ENCODE measurements at places on chromosomes 13 and 19.

GRCh38 chr19:33383720-33384292 lies 10.3 kb downstream of the CEBPG start:
- DNase-seq, result no peak

DNA sequence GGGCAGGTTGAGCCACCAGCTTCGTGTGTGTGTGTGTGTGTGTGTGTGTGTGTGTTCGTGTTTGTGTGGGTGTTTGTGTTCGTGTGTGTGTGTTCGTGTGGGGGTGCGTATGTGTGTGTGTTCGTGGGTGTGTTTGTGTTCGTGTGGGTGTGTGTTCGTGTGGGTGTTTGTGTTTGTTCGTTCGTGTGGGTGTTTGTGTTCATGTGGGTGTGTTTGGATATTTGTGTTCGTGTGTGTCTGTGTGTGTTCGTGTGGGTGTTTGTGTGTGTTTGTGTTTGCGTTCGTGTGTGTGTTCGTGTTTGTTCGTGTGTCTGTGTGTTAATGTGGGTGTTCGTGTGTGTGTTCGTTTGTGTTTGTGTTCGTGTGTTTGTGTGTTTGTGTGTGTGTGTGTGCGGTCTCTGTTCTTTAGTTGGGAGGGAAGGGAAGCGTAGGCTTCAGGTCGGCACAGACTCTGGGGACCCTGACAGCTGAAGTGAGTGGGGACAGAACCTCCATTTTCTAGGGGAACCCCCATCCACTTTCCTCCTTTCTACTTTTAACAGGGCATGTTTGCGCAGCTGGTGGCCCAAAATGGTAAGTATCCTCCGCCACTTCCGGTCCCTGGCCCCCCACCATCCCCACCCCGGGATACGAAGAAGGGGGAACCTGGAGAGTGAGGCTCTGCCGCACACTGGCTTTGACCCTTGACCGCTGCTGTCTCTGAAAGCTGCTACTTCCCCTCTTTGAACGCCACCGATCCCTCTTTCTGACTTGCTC lies 1.6 kb downstream of the TNFSF9 start:
- no peak for DNase-seq

- no peak for DNase-seq
These were observed 56.6 kb downstream of the SMARCA4 start for GRCh38 chr19:11017275-11018035.

DNA sequence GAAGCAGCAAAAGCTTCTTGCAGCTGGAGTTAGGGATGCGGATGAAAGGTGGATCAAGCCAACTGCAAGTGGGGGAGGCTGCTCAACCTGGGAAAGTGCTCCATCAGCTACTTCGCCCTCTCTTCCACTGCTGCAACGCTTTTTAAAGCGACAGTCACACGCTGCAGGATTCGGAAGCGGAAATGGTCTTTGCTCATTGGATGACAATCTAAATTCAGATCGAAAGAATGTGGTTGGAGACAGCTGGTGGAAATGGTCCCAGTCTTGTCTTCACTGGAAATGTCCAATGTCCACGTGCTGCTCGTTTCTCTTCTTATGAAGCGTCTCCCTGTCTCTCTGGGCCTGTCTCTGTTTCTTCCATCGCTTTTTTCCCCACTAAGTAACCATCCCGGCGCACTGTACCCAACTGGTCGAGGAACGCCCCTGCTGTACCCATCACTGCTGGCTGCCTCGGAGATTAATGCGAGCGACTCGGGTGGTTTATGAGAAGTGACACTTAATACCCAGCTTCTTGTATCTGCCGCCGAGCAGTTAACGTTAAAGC lies 2.1 kb upstream of the FGF9 start:
- DNase-seq, result peak; percentile 4

- peak; percentile 78 for DNase-seq
These were observed 33.8 kb upstream of the GARRE1 start for GRCh38 chr19:34220472-34221063.

- DNase-seq, result peak; percentile 4
These were observed 66.1 kb upstream of the DIAPH3 start for GRCh38 chr13:60229708-60230272.

DNA sequence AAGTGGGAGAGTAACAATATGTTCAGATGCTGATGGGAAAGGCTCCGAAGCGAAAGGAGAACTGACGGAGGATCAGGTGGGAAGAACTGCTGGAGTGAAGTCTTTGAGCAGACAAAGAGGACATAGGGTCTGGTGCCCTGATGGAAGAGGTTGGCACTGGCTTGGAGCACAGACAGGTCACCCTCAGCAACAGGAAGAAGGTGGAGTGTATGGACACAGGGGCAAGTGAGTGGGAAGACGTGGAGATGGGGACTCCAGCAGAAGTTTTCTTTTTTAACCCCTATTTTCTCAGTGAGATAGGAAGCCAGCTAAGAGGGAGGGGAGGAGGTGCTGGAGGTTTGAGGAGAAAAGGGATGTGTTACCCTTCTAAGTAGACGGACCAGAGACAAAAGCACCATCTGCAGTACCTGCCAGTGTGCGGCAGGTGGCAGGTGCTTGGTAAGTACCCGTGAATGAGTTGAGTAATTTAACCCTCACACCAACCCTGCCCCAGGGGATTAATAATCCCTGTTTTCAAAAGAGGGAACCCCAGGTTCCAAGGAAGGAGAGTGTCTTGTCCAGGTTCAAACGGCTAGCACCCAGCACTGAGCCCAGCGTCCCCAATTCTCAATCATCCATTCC lies 11.2 kb downstream of the HAS1 start:
- peak; percentile 35 for DNase-seq

GRCh38 chr13:29454931-29455481 lies 140.5 kb downstream of the SLC7A1 start:
- no peak for DNase-seq

DNA sequence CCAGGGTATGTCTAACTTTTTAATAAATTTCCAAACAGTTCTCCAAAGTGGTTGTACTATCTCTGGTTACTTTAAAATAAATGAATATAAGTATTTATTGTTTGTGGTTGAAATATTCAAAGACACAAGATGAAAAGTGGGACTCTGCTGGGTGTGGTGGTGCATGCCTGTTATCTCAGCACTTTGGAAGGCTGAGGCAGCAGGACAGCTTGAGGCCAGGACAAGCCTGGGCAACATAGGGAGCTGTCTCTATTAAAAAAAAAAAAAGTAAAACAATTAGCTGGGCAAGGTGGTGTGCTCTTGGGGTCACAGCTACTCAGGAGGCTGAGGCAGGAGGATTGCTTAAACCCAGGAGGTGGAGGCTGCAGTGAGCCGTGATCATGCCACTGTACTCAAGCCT lies 10.4 kb downstream of the PNMA8A start:
- DNase-seq, result no peak

- no peak for DNase-seq
These were observed 17.4 kb upstream of the MLLT1 start for GRCh38 chr19:6297202-6297601.

DNA sequence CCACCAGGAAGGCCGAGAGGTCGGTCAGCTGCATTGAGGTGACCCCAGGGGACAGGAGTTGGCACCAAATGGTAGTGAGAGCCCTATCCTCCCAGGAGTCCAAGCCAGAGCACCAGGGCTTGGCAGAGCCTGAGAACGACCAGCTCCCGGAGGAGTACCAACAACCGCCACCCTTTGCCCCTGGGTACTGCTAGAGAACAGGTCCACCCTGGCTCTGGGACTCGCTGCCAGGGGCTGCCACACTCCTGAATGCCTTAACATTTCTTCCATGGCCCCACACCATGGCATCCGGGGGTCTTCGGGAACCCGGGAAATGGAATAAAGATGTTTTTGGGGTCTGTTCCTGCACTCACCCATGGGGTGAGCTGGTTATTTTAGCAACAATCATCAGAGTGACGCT lies 14.1 kb downstream of the HSH2D start:
- no peak for DNase-seq

- DNase-seq, result no peak
These were observed 290.7 kb downstream of the ATP8A2 start for GRCh38 chr13:25662516-25662915.

DNA sequence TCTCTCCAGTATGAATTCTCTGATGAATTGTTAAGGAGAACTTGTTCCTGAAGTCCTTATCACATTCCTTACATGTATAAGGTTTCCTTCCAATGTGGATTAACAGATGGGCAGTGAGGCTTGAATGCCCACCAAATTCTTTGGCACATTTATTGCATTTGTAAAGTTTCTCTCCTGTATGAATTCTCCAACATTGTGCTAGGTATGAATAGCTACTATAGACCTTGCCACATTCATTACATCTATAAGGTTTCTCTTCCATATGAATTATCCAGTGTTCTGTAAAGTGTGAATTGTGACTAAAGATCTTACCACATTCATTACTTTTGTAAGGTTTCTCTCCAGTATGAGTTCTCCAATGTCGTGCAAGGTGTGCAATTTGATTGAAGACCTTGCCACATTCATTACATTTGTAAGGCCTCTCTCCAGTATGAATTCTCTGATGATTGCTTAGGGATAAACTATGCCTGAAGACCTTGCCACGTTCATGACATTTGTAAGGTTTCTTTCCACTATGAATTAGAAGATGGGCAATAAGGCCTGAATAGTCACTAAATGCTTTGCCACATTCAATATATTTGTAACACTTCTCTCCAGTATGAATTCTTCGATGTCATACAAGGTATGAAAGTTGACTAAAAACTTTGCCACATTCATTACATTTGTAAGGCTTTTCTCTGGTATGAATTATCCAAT lies 20.4 kb downstream of the ZNF578 start:
- no peak for DNase-seq

DNA sequence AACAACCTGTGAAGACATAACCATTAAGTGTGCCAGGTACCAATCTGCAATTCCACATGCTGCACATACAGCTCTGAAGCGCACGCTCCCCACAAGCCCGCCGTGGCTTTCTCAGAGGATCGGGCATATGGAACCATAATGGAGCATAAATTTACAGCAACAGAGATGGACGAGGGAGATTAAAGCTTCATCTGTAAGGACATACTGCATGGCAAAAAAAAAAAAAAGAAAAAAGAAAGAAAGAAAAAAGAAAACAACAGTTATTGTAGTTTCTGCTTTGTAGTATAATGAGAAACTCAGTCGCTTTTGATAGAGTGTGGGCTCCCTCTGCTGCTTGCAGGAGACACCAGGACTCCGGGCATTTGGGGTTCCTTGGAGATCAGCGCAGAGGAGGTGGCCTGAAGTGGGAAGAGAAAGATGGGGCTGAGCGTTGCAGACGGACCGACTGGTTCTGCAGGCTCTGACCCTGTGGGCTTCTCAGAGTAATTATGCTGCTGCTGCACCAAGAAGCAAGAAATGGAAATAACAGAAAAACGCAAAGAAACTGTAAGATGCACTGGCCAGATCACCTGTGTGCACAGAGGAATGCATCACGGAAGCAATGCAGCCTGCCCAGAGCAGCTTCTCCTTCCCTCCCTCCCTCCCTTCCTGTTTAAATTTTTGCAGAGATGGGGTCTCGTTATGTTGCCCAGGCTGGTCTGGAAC lies 10.8 kb upstream of the PDCD5 start:
- DNase-seq, result peak; percentile 66

DNA sequence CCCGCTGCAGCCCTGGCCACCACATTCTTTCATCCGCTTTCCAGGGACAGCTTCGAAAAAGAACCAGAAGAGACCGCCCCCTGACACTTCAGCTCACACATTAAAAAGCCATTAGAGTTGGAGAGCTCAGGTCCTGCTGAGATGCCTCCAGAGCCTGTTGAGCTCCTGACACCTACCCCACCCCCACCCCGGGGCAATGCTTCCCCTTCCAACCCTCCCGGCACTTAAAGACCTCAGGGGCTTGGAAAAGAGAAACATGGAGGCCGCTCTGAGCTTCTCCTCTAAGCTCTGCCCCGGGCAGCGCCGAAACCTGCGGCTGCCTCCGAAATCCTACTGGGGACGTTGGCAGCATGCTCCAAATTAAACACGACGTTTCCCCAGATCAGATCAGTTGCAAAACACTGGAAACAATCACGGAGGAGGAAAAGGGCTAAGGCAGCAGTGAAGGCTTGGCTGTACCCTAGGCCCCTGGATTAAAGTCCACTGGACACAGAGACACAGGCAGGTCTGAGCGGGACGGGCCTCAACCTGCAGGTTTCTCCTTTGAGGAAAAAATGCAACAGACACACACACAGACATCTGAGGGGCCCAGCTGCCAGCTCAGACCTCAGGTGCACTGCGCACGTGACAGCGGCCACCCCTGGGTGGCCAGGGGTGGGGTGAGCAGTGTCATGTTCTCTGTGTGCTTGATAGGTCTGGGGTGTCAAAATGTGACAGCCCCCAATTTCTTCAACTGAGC lies 9.6 kb downstream of the SH3GL1 start:
- no peak for DNase-seq

GRCh38 chr19:41434450-41434849 lies 5.3 kb downstream of the DMAC2 start:
- no peak for DNase-seq

DNA sequence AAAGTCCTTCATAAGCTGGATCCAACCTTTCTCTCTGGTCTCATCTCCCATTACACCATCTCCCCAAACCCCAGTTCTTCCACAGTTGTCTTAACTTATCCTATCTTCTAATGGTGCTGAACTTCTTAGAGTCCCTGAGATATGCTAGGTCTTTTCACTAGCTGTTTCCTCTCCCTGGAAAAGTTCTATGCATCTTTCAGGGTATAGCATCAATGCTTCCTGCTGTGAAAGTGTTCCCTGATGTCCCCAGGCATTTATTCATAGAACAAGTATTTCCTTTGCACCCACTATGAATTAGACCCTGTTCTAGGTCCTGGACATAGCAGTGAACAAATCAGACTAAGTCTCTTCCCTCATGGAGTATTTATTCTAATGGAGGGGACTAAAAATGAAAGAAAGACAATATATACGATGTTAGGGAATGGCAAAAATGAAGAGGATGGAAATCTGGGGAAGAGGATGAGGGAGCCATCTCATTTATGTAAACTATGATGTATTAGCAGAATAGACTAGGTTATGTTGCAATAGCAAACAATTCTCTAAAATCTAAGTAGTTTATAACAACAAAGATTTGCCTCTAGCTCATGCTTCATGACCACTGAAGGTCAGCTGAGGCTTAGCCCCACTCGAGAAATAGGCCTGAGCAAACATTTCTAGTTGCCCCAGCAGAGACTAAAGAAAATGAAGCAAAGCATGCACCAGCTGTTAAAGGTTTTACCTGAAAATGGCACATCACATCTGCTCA lies 120.0 kb downstream of the CYSLTR2 start:
- no peak for DNase-seq

DNA sequence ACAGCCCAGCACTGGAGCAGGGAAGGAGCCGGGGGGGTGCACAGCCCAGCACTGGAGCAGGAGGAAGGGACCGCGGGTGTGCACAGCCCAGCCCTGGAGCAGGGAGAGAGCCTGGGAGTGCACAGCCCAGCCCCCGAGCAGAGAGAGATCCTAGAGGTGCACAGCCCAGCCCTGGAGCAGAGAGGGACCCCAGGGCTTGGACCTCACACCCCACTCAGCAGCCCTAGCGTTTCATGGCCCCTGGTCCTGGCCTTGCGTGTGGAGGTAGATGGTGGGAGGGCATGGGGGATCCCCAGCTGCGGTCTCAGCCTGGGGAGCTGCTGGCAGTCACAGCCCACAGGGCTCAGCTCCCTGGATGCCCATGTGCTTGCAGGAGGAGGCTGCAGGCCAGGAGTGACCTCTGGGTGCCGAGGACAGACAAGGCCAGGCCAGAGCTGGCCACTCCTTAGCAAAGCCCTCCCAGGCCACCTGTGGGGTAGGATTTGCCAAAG lies 25.1 kb downstream of the GAS6 start:
- no peak for DNase-seq

Data from fibroblast of the aortic adventitia (primary cell).